DMS79 treated with DMSO at 0.1 percent for 48 hours (cell line): ENCODE measurements at places on chromosomes 5 and 9.

DNA sequence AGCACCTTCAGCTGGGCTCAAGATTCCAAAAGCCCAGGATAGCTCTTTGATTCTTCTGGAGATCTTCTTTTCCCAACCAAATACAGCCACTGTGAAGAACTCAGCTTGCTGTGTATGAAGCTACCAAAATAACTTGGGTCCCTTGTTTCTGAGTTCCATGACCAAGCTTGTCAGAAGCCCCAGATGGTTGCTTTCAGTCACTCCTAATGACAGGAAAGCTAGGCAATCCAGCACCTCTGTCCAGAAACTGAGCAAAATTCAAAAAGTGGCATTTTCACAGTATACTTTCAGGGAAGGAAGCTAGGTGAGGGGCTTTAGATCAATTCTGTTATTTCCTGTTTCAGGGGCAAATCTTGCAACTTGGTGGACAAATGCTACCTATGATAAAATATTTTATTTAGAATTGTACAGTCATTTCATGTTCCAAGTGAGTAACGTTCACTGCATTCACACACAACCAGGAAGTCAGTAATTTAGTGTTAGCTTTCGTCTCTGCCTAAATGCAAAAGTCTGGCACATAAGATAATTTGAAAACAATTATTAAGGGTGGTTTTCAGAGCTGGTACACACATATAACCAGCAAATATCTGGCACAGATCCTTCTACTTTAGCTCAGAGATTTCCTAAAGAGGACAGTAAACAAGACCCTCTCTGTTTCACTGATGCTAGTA is 330.1 kb downstream of the GLIS3 start:
- no peak for DNase-seq

DNA sequence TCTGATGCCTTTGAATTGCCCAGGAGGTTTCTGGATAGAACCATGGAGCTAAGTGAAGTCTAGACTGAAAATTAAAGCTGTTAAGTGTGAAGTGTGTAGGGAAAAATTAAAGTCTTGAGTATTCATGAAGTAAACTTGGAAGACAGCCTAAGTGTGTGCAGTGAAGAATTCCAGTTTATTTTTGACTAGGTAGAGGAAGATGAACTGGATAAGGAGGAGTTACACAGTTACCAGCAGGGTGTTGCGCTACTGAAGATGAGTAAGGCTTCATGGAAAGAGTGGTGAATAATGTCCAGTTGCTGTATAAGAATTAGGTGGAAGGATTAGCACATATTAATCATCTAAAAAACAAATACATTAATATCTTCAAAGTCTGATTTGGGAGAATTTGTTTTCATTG is 5.7 kb upstream of the CHD1 start:
- DNase-seq, result no peak

DNA sequence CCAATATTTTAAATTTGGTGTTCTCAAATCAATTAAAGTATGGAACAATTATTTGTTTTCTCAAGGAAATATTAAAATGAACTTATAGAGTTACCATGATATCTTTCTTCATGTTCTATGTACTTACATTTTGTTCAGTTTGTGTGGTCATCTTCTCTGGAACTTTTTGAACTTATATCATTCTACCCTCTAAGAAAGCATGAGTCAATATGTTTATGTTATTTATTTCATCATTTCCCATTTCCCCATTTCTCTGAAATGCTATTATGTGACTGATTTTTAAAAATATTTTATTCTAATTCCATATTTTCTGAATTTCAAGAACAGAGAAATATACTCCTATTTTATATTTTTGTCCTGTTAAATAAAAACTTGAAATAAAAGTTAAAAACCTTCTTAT is 123.5 kb upstream of the ACOT12 start:
- no peak for DNase-seq

GRCh38 chr5:150499437-150499956 is 8.4 kb upstream of the NDST1 start:
- DNase-seq, result no peak

DNA sequence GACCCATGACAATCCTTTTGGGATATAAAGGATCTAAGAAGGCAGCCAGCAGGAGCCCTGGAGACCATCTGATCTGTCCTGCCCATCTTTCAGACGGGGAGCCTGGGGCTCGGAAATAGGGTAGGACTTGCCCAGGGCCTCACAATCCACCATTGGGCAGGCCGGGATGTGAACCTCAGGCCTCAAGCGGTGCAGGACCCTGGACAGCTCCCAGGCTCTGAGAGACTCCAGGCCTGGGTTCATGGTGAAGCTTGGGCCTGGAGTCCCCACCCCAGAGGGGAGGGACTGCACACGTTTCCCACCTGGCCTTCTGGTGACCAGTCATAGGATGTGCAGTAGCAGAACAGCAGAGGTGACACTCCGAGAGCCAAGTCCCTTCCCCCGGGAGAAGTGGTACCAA is 36.6 kb upstream of the RAPGEF1 start:
- DNase-seq, result no peak
